ENCODE measurements at places on chromosomes 3 and 15.

DNA sequence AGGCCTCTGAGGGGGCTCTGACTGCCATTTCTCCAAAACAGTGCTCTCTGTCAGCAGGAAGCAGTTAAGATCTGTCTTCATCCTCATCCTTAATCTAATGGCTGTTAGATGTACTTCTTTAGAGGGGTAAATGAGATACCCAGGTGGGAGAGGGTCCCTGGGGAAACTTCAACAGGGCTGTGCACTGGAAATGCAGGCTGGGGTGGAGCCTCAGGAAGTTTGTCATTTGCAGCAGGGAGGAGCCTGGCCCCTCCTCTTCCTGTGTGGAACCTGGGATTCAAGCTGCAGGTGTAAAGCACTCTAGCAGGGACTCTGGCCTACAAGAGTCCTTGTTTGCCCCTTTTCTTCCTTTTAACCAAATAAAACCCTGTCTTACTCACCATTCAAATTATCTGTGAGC lies 1173.6 kb downstream of the OTOL1 start:
- DNase-seq = no peak

DNA sequence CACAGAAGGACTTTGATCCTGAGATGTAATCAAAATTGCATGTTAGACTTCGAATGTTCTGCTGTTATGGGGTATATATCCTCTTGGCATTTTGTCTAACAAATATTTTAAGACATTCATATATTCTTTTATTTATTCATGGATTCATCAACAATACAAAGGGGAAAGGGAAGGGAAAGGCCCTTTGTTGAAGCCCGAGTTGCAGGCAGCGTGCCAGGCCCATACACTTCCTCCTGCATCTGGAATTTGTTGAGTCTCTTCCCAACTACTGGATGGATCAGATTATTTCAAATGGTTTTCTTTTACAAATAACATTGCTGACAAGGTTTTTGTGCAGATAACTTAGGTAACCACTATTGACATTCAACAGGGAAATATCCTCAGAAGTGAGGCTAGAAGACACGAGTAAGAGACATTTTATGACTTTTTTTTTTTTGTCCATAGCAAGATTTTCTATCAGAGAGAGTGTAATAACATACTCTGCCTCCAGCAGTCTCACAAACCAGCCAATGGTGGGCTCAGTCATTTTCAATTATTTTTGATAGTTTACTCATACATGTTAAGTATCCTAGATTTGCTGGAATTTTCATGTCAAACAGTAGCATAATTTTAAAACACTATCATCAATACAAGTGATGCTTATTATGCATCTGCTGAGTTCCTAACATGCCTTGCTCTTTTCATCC lies 94.3 kb downstream of the RPL39L start:
- DNase-seq = no peak

GRCh38 chr3:102195198-102195948 lies 239.4 kb upstream of the ZPLD1 start:
- no peak for DNase-seq

- peak; percentile 37 for DNase-seq
Measured at GRCh38 chr3:87053553-87053952, 62.6 kb upstream of the VGLL3 start.

GRCh38 chr3:58560771-58561311 lies 16.4 kb downstream of the FAM107A start:
- peak; percentile 92 for DNase-seq

- no peak for DNase-seq
Measured at GRCh38 chr3:122104515-122105194, 49.5 kb downstream of the CD86 start.

DNA sequence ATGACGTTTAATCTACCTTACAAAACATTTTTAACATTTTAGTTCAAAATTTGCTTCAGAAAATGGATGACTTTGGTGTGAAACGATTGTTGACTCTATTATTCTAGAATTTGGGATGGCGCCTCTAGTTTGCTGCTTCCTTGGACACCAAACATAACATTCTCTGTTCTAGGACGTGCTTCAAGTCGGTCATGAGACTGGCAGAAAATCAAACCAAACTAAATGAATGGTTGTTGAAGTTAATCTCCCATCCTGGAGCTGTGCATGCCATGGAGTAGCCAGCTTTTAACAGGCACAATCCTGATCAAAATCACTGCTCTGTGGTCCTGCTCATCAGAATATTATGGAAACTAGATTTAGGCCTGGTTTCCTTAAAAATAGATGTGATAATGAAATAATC lies 9.6 kb upstream of the LRRFIP2 start:
- peak; percentile 80 for DNase-seq

GRCh38 chr3:179083977-179084376 lies 12.4 kb upstream of the ZMAT3 start:
- no peak for DNase-seq

DNA sequence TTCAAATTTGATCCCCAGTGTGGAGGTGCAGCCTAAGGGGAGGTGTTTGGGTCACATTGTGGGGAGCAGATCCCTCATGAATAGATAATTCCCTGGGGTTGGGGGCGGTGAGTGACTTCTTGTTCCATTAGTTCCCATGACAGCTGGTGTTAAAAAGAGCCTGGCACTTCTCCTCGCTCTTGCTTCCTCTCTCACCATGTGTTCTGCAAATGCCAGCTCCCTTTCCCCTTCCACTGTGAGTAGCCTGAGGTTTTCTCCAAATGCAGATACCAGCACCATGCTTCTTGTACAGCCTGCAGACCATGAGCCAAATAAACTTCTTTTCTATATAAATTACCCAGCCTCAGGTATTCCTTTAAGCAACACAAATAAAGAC lies 23.1 kb downstream of the RIOX2 start:
- DNase-seq = no peak

DNA sequence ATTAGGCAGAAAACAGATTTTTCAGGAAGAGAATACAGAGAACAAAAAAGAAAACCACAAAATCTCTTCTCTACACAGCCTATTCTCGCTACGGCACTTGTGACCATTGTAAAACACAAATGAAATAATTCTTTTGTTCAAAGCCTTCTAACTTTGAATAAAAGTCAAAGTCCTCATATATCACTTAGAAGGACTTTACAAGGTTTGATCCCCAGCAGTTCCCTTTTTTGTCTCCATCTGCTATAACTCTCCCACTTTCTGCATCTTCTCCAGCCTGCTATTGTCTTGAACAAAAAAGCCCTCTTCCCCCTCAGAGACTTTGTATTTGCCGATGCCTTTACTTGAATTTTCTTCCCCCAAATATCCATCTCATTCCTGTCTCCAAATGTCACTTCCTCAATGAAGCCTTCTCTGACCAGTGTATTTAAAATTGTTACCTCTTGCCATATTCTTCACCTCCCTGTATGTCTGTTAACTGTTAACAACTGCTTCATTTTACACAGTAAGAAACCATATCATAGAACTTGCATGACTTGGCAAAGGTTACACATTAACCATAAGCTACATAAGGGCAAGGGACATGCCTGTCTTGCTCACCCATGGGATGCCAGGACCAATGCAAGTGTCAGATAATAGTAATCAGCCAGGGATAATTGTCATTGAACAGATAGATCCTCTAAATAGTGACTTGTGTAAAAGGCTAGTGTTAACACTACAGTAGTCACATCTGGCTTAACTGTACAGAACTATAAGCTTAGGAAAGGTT lies 122.4 kb downstream of the CBLB start:
- no peak for DNase-seq

- DNase-seq = no peak
Measured at GRCh38 chr3:171443211-171443957, 16.8 kb downstream of the TNIK start.

GRCh38 chr3:112627919-112628466 lies 12.9 kb downstream of the CCDC80 start:
- no peak for DNase-seq

- DNase-seq = no peak
Measured at GRCh38 chr3:6568999-6569493, 291.9 kb upstream of the GRM7 start.

DNA sequence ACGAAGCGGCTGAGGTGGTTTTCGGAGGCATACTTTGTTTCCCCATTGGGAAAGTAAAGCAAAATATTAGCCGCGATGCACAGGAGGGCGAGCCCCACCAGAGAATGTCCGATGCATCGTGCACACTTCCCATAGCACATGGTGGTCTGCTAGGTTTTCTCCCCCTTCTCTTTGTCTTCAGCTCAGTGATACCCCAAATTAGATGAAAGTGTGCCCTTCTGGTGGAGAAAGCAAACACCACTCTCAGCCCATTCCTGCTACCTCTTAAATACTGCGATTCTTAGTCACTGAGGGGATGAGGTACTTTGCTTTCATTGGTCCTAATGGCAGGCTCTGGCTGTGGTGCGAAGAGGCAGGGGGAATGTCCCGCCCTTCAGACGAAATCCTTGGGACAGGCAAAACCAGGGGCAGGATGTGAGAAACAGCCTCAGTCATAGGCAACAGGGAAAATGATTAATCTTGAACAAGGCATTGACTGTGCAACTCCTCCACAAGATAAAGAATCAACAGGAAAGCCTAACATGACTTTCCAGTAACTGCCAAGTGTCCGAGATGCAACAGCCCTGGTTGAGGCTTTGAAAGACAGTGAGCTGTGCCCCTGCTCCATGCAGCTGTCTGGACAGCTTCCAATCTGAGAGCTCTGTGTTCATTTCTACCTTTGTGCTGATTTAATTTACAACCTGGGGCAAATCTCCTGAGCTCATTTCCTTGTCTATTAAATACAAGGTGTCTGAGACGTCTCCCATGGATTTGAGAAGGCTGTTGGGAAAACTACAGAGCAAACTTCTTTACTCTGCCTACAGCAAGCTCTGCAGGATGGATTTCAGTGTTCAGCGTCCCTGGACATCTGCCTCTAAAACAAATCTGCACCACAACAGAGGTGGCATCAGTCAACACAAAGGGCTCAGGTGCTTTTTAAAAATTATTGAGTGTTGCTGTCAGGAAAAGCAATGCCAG lies at the start of gene TM4SF1:
Gene TM4SF1 (minus strand): TSS at position 242 of the 957 bp plus-strand sequence. CDS start 102 bp downstream, at position 140.
- peak; percentile 78 for DNase-seq

GRCh38 chr3:16048435-16049318 lies 125.8 kb upstream of the GALNT15 start:
- peak; percentile 86 for DNase-seq

DNA sequence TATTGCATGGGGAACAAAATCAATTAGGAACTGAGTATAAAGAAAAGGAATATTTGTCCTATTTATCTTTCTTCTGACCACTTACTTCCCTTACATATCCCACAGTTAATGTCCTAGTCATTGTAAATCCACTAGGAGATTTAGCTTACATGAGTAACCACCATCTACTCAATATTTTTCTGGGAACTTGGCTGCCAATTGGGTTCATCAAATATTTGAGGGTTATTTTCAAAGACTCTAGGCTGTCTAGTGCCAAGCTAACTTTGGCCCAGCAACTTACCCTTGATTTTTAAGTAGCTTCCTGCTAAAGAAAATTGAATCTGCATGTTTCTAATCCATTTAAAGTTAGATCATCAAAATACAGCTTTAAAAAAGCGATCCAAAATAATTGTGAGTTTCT lies 362.5 kb upstream of the EPHA3 start:
- DNase-seq = no peak

DNA sequence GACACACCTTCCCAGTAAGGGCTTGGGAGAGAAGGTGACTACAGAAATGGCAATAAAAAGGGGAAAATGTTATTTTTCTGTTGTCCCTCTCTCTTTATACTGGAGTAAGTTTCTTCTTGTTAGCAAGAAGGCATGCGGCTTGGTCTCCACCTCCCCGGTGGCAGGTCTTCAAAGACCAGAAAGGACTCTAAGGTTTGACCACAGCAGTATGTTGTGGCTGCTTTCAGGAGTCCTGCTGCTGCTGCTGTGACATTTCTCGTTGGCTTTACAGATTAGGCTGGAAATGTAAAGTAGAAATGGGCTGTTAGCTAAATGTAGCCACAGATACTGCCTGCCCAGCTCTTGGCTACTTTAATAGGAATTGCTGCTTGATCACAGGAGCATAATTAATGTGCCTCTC lies 175.8 kb upstream of the ZBTB20 start:
- DNase-seq = no peak

DNA sequence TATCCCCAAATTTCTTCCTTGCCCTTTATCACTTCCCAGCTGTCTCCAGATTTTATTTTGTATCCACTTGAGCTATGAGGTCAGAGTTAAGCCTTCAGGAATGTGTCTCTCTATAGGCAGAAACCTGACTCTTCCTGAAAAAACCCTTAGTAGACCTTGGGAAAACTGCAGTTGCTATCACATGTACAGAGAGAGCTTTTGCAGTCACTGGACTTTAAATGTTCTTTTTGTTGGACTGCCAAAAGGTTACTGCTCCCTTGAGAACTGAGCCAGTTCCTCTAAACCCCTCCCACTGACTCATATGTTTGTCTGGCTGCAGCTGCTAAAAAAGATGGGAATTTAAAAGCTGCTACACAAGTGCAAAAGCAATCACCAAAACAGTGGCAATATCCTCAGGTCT lies 169.1 kb upstream of the CCDC54 start:
- DNase-seq = peak; percentile 97

GRCh38 chr3:166125179-166125578 lies 288.0 kb upstream of the BCHE start:
- DNase-seq = no peak

GRCh38 chr15:70351391-70351790 lies 253.7 kb upstream of the TLE3 start:
- DNase-seq = no peak

DNA sequence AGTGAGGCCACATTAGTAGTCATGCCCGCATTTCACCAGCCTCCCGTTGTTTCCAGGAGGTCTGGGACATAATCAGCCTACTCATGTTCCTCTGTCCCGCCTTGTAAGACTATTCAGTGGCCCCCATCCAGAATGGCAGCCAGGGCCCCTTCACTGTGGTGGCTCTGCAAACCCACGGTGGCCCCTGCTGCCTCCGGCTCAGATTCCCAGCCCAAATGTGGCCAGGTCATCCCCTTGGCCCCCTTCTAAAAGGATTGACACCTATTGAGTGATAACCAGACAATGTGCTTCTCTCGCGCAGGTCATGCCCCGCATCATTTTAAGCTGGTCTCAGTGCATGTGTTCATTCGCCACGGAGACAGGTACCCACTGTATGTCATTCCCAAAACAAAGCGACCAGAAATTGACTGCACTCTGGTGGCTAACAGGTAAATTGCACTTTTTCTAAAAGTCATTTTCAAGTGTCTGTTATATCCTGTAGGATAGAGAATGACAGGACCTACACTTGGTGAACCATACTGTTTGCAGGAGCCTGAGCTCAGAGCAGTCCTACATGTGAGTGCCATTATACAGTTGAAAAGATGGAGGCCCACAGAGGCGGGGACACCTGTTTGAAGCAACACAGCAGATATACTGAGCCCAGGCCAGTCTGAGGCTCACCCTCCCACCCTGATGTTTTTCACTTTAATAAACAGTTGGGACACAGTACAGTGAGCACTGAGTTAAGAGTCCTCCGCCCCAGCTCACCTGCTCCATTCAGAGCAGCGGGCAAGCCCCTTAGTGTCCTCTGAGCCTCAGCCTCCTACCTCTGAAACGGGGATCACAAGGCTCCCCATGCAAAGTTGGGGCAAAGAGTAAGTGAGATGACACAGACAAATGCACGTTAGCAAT lies 47.7 kb downstream of the PXYLP1 start:
- DNase-seq = peak; percentile 40

- DNase-seq = no peak
Measured at GRCh38 chr3:112497897-112498548, 1.2 kb downstream of the BTLA start.

GRCh38 chr15:63887630-63888029 lies 53.9 kb upstream of the HERC1 start:
- no peak for DNase-seq
